AG08395 (cell line): ENCODE measurements at places on chromosomes 1 and 21.

DNA sequence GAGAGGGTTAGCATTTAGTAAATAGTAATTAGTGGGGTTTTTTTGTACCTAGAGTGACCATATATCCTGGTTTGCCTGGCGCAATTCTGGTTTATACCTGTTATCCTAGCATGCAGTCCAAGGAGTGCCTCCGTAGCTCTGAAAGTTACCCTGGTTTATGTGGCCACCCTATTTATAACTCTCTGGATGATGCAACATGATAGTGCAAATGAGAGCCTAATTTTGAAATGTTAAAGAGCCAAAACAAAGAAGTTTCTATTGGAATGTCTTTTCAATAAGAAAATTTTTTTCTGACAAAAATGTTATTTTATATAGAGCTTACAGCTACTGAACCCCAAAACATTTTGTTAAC, 5.7 kb downstream of the AHCYL1 start:
- DNase-seq: no peak

DNA sequence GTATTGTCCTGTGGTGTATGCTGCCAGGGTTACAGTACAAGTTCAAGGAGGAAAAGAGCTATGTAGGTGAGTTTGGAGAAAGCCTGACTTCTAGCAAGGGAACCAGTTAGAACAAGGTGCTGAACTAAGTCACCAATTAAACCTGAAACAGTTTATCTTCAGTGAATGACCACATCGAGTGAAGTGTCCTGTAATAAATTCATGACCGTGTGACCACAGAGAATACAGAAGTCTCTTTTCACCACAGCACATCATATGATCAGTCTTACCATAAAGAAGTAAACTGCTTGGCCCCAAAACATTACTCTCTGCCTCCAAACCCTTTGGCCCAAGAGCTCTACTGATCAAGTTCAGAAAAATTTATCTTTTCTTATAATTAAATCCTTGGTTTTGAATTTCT, 141.4 kb downstream of the DAB1 start:
- DNase-seq: no peak

DNA sequence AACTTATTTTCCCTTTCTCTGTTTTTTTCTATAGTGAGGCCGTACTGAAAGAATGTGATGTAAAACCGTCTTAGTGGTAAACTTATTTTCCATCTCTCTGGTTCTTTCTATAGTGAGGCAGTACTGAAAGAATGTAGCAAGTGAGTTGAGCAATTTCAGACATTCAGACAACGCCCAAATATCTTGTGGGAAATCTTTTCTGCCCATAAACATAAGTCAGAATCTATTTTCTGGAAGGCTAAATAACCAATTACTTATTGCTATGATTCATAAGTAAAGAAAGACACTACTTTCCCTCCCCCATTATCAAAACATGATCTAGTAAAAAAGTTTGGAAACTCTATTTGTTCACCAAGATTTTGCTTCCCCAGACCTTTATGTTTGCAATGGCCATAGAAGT, 18.8 kb upstream of the SCCPDH start:
- DNase-seq: peak; percentile 81

DNA sequence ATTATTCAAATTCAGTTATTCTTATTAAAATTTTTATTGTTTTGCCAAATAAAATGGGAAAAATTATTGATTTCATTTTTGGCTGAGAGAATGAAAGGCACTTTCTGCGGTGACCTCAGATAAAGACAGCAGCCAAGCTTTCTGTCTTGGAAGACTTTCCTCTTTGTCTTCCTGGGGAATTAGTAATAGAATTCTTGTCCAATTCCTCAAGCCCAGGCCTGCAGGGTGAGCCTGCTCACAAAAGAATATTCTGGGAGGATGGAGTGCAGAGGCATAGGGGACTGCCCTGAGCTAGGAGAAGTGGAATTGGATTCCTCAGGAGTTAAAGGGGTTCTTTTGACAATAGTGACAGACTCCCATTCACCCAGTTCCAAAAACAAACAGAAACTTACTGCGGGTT, 614.5 kb upstream of the ADGRL2 start:
- peak; percentile 24 for DNase-seq

DNA sequence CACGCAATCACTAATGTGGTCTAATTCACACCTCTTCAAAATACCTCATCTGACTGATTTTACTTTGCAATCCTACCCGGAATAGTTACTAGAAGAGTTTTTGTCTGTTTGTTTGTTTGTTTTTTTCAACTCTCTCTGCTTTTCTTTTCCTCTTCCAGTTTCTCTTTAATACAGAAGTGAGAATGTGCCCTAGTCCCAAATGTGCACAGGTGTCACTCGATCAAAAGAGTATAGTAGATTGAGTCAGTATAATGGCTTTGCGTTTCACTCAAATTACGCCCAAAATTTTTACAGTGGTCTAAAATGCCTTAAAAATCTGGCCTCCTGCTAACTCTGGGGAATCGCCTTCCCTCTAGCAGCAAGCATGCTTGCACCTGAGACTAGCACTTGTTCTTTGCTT, 1536.8 kb downstream of the KCNT2 start:
- DNase-seq: no peak
